ENCODE measurements at places on chromosomes 7 and 10. TPM values are rescaled to one million over a fixed set of nuclear protein-coding genes. Genes with fewer than 3 reads are reported as not detected.

- DNase-seq: peak; percentile 98
These were observed 76.3 kb upstream of the TMEM248 start for GRCh38 chr7:66844552-66845378.

DNA sequence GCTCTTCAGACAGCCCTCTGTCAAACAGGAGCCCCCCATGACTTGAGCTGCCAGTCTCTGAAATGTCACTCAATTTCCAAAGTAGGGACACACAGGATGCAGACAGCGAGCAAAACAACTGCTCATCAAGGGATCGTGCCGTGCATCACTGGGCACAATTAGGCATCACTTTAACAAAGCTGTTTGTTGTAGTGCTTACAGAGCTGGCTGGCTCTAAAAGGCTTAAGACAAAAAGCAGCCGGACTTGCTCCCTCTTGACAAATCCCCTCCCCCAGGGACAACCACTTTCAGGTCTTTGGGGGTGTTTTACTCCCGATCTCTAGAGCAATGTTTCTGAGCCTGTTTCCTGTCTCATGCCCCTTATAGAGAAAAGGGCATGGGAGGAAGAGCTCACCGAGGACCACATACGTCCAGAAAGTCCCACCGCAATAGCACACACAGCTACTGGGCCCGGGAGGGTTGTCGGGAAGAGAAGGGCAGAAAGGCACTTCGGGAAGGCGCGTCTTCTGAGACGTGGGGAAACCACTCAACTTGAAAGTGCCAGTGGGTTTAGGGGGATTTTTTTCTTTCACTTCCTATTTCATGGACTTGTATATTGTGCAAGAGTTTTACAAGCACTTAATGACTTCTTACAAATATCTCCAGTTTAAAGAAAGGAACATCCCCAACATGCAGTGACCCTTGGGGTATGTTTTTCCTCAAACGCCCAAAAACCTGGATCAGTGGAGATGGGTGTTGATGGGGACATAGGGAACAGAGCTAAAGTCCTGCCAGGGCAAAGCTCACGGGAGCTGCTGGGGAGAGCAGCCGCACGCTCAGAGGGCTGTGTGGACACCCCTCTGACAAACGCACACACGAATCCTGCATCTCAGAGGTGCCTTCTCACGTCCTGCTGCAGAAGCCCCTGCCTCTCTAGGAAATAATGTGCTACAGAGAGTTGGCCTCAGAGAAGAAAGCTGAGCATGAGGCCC is 27.1 kb downstream of the LRRC20 start:
- DNase-seq: no peak

DNA sequence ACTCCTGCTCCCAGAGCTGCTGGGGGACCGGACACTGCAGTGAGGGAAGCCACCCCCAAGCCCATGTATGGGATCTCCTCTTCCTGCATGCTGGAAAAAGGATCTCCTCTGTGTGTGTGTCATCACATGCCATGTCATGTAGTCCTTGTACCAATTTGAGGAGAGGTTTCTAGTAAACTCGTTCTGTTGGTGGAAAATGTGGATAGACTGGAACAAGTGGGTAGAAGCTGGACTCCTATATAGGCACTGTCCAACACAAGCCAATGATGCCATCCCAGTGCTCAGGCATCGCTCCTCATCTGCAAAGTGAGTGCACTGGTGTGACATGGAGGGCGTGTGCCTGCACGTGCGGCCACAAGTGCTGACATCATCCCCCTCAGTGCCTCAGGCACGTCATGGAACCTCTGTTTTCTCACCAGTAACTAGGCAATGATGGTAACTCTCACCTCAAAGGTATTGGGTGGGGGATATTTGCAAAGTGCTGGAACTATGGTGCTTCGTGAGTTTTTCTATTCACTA is 19.3 kb downstream of the MYO1G start:
- DNase-seq: no peak

DNA sequence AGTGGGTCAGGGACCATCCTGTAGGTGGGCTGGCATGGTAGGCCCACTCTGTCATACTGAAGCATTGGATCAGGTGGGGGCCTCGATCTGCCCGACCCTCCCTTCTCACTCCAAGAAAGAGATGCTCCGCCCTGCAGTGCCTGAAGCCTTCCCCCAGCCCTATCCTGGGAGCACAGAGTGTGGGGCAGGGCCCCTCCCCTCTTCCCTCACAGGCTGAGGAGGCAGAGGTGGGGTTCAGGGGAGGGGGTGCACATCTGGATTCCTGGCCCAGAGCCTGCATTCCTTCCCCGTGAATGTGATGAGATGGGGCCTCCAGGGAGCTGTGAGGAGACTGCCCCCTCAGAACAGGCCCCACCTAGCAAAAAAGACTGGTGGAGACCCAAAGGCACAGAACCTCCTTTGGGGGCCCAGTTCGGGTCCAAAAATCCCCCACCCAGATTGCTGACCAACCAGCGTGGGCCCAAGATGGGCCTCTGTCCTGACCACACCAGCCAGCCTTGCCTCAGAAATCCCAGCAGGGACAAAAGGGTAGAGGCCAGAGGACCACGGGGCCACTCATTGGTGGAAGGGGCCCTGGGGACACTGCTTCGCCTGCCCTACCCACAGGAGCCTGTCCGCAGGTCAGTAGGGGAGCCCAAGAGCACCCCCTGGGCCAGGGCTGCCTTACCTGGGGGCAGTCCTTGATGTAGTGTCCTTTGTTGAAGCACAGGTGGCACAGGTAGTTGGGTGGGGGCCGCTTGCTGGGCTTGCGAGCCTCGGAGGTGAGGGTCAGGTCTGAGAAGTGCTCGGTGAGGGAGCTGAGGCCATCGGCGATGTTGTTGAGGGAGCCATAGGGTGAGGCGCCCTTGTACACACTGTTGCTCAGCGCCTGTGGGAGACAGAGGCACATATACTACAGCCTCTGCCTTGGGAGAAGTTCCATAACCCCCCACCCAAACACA is 13.3 kb downstream of the ZCCHC24 start:
- no peak for DNase-seq

DNA sequence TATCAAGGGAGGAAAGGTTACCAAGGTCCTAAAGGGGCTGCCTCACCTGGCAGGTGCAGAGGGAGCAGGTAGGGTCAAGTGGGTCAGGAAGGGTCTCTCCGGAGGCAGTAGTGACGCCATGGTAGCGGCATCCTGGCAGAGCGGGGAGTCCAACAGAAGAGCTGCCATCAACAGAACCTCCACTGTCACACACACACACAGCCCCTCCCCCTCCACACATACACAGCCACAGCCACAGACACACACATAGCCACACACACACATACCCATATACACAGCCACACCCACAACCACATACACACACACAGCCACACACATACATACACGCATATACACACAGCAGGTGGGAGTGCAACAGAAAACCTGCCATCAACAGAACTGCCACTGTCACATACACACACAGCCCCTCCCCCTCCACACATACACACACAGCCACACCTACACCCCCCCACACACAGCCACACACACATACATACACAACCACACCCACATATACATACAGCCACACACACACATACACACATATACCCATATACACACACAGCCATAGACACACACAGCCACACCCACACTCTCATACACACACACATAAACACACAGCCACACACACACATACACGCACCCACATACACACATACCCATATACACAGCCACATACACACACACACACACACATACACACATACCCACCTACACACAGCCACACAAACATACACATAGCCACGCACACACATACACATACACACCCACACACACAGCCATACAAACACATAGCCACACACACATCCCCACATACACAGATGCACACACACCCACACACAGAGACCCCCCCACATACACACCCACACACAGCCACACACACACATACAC is 23.1 kb downstream of the KCP start:
- DNase-seq: no peak

Gene ZP3
- 0.65 TPM for total RNA-seq

Gene PPP1R17
- 0.91 TPM for total RNA-seq

Gene OGDHL
- 54.8 TPM for total RNA-seq

Gene GRID2IP
- 0.86 TPM for total RNA-seq
